H7 (cell line): ENCODE measurements at places on chromosomes 7 and 10. TPM values are rescaled to one million over a fixed set of nuclear protein-coding genes. Genes with fewer than 3 reads are reported as not detected.

OR2A12 gene
- total RNA-seq: not detected in 2 replicates

SH2D4B gene
- not detected in 2 replicates for total RNA-seq

DNA sequence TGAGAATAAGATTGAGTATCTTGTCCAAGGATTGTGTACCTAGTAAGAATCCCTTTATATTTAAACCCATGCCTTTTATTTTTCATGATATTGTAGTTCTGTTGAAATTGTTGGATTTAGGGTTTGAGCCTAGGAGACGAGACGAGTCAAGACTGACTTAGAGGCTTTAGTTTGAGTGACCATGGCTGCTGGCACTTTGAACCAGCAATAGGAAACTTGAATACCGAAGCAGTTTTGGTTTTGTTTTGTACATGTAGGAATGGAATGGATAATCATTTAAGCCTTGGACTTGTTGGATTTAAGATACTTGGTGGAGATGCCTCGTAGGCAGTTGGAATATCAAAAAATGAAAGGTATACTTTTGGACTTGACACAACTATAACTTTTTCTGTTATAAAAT is 229.0 kb downstream of the BICC1 start:
- no peak for DNase-seq

DNA sequence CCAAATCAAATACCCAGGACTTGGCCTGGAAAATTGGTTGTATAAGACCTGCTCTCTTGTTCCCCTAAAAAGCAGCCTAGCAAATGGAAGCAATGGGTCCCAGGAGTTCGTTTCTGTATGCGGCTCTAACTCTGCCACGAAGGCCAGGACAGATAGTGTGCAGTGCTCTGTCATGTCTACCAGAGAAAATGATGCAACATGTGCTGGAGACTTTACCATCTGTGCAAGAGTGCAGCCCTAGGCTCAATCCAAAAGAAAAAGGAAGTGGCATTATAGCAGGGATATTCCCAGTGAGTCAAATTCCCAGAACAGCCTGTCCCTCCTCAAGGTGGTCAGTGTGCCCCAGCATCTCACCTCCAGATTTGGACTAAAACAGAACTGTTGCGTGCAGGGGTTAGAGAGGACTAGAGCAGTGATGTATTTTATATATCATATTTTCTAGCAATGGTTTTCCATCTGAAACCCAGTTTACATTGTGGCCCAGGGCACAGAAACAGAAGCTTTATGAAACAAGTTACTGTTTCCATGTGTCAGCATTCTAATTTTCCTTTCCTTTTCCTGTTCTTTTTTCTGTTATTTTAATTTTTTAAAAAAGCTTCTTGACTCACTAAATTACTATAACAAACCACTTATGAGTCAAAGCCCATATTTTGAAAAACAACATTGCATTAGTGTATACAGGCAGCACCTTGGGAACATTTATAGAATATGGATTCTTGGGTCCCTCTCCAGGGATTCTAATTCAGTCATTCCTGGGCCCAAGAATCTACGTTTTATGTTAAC is 311.2 kb downstream of the RNLS start:
- DNase-seq: no peak

DNA sequence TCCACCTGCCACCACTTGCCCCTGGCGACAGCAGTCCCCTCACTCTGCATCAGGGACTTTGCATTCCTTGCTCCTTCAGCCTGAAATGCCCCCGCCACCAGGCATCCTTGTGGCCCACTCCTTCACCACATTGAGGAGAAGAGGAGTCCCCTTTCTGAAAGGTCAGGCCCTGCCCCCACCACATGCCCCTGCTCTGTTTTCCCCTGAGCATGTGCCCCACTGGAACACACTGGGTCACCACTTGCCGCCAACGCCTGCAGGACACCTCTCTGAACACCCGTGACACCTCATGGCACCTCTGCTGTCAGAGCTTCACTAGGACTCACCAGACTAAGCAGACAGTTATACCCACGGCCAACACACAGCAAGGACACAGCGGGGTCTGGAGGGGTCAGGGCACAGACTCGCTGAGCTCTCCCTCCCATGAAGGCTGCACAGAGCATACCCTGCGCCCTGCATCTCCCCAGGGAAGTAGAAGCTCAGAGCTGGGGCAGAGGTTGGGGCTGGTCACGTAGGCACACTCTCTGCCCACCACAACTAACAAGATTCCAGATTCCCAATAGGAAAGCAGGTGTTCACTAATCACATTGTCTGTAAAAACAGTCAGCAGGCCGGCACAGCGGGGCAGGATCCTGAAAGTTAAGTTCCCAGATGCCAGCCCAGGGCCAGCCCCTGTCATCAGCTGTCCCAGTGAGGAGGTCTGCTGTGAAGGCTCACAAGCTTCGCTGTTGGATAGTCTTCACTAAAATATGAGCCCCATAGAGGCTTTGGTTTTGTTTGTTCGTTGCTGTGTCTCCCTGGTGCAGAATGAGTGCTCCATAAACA is 5.8 kb upstream of the AOC1 start:
- DNase-seq: no peak

ANXA8 gene
- 0.15 TPM in 1 of 2 replicates, not detected in the other for total RNA-seq

- DNase-seq: no peak
Measured at GRCh38 chr7:121456785-121457359, 60.8 kb upstream of the FAM3C start.

SUGCT gene
- 3.2 and 4.3 TPM in 2 replicates for total RNA-seq

PAPOLB gene
- total RNA-seq: 0.14 TPM in 1 of 2 replicates, not detected in the other

DNA sequence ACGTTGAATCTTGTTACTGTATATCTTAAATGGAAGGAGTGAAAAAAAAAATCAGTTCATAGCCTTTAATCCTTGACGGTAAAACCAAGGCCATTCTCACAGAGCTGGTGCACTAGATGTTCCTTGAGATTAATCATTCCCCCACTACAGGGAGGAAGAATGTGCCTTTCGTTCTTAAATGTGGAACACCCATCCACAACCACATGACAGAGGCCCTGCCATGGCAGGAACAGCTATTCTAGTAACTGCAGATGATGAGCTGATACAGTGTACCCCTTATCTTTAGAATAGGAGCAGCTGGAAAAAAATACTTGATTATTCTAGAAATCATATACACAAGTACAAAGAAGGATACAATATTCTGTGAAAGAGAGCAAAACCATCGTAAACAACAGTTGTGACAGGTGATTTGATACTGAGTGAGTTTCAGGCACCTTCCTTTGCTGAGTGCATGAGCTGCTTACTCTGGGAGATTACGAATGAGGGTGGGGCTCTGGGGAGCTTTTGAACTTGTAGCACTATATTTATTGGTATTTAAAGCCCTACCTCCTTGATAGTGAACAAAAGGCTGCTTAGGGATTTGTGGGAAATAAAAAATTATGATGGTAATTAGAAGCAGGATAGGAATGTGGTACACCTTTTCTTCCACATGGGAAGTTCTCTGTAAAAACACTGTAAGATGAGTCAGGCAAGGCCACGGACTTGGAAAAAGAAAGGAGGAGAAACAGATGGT is 244.4 kb upstream of the SLC26A5 start:
- no peak for DNase-seq

DNA sequence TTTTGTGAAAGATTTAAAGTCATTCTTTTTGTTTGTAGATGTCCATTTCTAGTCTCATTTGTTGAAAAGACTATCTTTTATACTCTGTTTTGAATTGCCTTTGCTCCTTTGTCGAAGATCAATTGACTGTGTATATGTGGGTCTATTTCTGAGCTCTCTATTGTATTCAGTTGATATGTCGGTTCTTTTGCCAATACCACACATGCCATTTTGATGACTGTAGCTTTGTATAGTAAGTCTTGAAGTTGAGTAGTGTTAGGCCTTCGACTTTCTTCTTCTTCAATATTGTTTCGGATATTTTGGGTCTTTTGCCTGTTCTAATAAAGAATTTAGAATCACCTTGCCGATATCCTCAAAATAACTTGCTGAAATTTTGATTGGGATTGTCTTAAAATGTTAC is 104.5 kb downstream of the CCSER2 start:
- DNase-seq: no peak
